Omental fat pad (tissue), 4 donors: ENCODE measurements at places on chromosomes 7 and 10. TPM values are rescaled to one million over a fixed set of nuclear protein-coding genes. Genes with fewer than 3 reads are reported as not detected.

DNA sequence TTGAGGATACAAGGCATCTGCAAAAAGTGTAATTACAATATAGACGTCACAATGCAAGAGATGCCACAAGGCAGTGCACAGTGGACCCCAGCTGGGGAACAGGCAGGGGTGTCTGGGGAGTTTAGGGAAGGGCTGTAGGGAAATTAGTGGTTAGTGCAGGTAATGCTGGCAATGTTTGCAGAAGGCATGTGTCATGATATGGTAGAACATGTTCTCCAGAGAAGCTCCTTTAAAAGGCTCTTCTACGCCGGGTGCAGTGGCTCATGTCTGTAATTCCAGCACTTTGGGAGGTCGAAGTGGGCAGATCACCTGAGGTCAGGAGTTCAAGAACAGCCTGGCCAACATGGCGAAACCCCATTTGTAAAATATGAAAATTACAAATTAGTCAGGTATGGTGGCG, 98.0 kb downstream of the JCAD start:
- DNase-seq = no peak

ANKRD61 gene
- total RNA-seq = not detected

- no peak for DNase-seq
Observed at GRCh38 chr10:118937226-118937625, 92.3 kb upstream of the NANOS1 start.

DNA sequence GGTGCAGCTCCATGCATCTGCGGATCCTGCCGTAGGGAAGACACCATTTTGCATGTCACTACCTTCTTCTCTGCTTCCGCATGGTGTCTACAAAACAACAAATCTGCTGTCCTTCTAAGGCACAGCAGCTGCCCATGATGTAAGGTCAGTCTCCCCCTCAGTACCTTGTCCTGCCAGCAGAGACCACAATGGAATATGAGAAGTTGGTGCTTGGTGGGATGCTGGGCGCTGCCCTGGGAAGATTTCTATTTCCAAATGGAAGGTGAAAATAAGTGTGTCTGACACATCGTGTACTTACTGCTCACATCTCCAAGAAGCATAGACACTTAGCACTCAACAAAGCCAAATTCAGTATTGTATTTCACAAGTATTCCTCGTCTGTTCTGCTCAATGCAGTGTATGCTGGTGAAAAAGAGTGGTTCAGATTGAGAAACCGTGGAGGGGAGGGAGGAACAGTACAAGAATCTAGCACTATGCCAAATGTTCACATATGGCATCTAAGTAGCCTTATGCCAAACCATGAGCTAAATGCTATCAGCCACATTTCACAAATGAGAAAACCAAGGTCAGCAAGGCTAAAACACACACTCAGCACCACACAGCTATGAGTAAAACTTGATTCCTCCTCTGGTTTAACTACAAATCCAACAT, 95.0 kb downstream of the GRB10 start:
- DNase-seq = no peak

RAB19 gene
- not detected for total RNA-seq
